ENCODE measurements at places on chromosomes 12 and 14.

DNA sequence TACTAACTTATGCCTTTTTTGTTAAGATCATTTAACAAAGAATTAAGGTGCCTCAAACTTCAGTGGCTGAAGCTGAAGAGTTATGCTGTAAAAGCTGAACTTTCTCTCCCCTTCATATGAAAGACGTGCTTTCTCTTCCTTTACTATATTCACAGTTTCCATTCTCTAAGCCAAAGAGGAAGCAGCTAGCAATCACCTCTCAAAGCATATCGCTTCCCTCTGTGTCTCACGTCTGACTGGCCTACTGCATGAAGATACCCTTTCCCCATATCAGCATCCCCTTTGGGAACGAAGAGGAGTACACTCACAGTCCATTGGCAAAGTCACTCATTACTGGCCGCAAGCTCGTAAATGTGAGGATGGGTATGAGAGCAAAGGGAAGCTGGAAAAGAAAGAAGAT lies 34.9 kb downstream of the SLC11A2 start:
- no peak for DNase-seq
- H3K4me1 ChIP-seq: peaks cover 20% of the 10 kb centered on the region

DNA sequence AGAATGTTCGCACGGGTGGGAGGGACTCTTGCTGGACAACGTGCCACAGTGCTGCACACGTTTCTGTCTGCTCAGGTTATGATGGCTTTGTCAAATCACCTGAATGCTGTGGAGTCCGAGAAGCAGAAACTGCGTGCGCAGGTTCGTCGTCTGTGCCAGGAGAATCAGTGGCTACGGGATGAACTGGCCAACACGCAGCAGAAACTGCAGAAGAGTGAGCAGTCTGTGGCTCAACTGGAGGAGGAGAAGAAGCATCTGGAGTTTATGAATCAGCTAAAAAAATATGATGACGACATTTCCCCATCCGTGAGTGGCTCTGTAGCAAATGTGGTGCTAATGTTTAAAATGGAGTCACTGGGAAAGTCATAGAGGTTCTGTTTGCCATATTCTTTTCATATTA lies 28.5 kb downstream of the KLC1 start:
- H3K36me3 ChIP-seq: peaks cover 48% of the 10 kb centered on the region
- peaks cover 1% of the 10 kb centered on the region for H3K27me3 ChIP-seq
- no peak overlapping the region for H3K27ac ChIP-seq

DNA sequence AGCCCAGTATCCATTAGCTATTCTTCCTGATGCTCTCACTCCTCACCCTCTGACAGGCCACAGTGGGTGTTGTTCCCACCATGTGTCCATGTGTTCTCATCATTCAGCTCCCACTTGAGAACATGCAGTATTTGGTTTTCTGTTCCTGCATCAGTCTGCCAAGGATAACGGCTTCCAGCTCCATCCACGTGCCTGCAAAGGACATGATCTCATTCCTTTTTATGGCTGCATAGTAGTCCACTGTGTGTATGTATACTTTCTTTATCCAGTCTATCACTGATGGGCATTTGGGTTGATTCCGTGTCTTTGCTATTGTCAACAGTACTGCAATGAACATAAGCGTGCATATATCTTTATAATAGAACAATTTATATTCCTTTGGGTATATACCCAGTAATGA lies 8.9 kb downstream of the ATG2B start:
- no peaks in the 10 kb centered on the region for H3K27me3 ChIP-seq
- no peak overlapping the region for H3K4me3 ChIP-seq
- H3K27ac ChIP-seq: no peak overlapping the region
- H3K36me3 ChIP-seq: no peaks in the 10 kb centered on the region
- no peaks in the 10 kb centered on the region for H3K4me1 ChIP-seq
- no peak for DNase-seq

DNA sequence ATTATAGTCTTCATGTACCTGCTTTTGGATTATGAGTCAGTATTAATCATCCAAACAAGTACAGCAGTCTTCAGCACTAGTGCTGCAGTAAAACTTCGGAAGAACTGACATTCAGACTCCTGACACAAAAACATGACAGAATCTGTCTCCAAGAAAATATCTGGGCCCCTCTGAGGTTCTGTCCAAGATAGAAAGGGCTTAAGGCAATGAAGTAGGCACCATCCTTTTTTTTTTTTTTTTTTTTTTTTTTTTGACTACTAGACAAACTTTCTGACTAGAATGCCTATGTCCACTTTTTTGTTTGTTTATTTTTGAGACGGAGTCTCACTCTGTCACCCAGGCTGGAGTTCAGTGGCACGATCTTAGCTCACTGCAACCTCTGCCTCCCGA lies 112.5 kb downstream of the MED13L start:
- H3K4me3 ChIP-seq: no peak overlapping the region
- peaks cover 11% of the 10 kb centered on the region for H3K4me1 ChIP-seq
- H3K36me3 ChIP-seq: no peaks in the 10 kb centered on the region
- H3K27me3 ChIP-seq: peaks cover 2% of the 10 kb centered on the region
- no peak for DNase-seq

DNA sequence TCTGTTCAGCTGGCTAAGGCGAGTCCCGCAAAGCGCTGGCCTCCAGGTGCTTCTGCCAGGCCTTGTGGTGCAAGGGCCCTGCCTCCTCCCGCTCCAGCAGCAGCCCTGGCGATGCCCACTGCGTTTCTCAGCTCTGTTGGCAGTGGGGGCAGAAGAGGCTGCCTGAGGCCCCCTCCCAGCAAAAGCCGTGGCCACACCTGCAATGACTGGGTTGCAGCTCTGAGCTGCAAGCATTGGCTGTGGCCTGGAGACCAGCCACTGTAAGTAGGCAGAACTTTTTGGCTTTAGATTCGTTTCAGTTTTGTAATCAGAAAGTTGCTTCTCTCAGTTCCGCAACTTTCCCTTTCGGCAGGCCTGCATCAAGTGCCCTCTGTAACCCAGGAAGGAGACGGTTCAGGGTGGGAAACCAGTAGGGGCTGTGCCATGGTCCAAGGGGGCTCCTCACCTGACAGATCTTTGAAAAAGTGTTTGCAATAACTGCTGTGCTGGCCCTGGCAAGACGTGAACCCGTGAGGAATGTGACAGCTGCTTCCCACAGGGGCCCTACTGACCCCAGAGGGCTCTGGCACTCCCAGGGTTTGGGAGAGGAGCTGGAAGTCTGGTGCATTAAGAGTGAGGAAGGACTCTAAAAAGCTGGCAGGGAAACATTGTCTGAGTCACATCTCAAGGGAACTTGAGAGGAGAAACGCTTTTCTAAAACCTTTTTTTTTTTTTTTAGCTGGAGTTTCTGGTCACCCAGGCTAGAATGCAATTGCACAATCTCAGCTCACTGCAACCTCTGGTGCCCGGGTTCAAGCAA lies 54.5 kb upstream of the MAX start:
- peaks cover 7% of the 10 kb centered on the region for H3K4me1 ChIP-seq
- no peak overlapping the region for H3K27ac ChIP-seq
- H3K27me3 ChIP-seq: peaks cover 3% of the 10 kb centered on the region
- no peaks in the 10 kb centered on the region for H3K36me3 ChIP-seq
- DNase-seq: no peak
